ENCODE measurements at places on chromosomes 7 and 10.

DNA sequence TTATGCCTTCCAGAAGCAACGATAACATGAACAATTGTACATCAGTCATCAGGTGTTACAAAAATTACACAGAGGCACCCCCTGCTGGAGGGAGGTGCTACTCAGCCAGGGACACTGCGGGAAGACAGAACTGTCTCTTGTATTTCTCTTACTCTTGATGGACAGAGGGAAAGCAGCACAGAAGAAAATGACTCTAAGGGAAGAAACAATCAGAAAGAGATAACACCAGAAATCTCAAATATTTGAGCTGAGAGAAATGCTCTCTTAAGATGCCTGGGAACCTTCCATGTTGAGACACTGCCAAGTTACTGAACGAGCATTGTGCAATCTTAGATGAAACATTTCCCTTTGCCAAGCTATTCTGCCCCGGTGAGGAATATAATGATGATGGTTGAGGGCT is 227.6 kb upstream of the NPSR1 start:
- peak; percentile 23 for DNase-seq

- peak; percentile 82 for DNase-seq
Measured at GRCh38 chr10:130110246-130111112, at the start of gene C10orf143. C10orf143 (minus strand) TSS chr10:130110830; CDS start chr10:130110772, 58 bp downstream.

GRCh38 chr10:33381451-33382215 is 47.2 kb upstream of the NRP1 start:
- DNase-seq: no peak

- DNase-seq: no peak
Measured at GRCh38 chr7:47992446-47992845, 13.0 kb upstream of the HUS1 start.

- DNase-seq: no peak
Measured at GRCh38 chr10:131728286-131729228, 172.3 kb upstream of the PPP2R2D start.

DNA sequence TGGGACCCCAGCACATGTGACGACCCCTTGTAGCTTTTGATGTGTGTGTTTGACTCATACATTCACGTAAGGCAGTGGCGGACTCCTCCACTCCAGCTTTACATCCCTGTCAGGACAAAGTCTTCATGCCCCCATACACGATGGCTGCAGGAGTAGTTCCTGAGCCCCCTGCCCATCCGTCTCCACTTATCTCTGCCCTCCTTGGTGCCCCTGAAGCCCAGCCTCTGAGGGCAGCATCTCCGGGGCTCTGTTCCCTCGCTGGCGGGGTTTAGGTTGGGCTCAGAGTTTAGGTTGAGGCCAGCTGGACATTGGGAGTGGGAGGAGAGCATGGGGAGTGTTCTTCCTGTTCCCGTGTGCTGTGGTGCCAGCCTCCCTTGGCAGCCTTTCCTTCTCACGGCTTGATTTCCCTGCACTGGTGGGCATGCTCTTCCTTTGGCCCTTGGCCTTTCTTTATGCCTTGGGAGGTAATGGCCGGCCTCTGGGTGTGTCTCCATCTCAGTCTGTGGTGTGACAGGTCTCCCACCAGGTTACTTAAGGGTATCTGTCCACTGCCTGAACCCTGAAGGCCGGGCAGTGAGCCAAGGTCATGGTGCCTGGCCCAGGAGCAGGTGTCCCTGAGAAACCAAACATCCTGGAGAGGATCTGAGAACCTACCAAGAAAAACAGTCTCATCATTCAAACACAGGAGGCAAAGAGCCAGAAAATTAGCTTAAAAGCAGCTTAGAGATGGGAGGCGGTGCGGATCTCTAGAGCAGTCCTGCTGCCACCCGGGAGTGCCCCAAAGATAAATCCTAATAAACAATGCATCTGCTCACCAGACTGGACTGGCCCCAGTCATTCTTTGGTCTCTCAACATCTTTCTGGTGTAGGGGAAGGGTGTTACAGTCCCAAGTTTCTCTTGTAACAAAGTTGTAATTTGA is 85.5 kb downstream of the GLRX3 start:
- DNase-seq: no peak

DNA sequence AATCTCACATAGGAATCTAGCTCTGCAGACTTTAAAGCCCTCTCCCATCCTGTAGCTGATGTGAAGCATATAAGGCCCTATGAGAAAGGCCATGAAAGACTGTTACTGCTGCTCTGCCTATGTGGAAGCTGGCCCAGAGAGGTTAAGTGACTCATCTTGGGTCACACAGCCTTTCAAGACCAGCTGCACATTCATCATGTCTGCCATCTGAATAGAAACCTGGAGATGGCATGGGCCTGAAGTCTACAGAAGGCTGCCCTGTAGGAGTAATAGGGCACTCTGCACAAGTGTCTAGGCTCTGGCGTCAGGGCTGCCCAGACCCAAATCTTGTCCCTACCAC is 59.4 kb upstream of the COL13A1 start:
- DNase-seq: no peak

- no peak for DNase-seq
Measured at GRCh38 chr10:82643601-82644000, 768.6 kb downstream of the NRG3 start.

GRCh38 chr7:22730921-22731654 is 4.1 kb downstream of the IL6 start:
- DNase-seq: peak; percentile 80

GRCh38 chr7:140322759-140323158 is 75.6 kb downstream of the SLC37A3 start:
- no peak for DNase-seq

DNA sequence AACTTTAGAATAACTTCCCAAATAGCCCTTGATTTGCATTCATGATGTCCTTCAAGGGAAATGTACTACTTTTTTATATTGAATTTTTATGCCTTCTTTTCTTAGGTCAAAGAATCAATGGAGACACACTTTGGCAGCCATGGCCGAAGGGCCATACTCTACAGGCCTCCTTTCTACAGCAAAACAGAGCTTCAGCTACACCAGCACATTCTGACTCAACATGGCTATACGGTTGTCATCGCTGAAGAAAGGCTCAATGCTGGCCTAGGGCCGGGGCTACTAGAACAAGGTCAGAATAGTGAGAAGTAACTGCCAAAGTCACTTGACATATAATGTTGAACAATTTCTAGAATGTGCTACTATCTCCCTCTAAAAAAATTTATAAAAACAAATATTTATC is 27.0 kb downstream of the CPED1 start:
- no peak for DNase-seq

GRCh38 chr10:49560526-49560925 is 21.6 kb upstream of the ERCC6 start:
- no peak for DNase-seq

DNA sequence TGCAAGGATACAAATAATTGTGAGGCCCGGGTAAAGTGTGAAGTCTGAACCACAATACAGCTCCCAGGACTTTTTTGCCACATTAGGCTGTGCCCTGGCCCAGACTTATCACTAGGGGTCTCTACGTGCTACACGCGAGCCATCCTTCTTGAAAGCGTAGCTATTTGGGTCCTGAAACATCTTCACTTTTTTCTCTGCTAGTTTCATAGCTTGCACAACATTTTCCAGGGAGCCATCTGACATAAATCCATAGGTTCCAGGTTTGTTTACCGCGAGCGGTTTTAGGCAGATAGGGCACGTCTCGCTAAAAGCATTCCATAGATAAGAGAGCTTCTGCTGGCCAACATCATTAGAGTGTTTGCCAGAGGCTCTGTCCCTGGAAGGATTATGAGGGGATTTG is 226.5 kb downstream of the RPS24 start:
- no peak for DNase-seq

- DNase-seq: no peak
Measured at GRCh38 chr7:25399000-25399750, 170.9 kb upstream of the NPVF start.

DNA sequence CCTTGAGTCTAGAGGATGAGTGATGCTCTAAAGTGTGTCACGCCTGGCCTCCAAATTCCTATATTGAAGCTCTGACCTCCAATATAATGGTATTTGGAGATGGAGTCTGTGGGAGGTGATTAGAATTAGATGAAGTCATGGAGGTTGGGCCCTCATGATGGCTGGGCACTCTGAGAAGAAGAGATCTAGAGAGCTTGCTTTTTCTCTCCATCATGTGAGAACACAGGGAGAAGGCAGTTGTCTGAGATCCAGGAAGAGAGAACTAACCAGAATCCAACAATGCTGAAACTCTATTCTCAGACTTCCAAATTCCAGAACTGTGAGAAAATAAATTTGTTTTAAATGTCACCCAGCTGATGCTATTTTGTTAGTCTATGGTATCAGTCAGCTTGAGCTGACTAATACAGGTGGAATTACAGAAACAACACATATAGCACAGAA is 15.1 kb downstream of the RNF216 start:
- no peak for DNase-seq

DNA sequence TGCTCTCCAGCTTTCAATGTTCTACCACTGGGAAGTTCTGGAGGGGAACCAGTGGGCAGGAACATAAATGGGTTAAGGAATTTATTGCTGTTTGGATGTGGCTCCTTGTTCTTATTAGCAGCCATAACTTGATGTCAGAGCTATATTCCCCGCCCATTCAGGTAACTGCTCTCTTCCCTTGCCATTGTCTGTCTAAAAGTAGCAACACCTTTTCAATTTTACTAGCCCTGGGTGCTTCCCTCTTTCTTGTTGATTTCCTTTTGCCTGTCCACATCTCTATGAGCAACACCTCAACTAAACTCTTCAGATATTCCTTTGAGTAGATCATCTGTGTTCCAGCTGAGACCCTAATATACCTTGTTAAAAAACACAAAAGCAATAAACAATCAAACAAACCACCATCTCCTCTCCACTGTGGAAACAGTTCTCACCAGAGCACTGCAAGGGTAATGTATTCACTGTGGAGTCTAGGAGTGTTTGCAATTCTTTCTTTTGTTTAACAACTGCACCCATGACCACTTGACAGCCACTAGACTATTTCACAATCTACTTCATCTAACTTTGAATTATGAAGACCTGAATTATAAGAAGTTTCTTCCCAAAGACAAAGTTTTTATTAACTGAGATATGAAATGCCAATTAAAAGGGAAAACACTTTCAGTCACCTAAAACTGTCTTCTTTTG is 436.7 kb downstream of the IPMK start:
- DNase-seq: no peak

DNA sequence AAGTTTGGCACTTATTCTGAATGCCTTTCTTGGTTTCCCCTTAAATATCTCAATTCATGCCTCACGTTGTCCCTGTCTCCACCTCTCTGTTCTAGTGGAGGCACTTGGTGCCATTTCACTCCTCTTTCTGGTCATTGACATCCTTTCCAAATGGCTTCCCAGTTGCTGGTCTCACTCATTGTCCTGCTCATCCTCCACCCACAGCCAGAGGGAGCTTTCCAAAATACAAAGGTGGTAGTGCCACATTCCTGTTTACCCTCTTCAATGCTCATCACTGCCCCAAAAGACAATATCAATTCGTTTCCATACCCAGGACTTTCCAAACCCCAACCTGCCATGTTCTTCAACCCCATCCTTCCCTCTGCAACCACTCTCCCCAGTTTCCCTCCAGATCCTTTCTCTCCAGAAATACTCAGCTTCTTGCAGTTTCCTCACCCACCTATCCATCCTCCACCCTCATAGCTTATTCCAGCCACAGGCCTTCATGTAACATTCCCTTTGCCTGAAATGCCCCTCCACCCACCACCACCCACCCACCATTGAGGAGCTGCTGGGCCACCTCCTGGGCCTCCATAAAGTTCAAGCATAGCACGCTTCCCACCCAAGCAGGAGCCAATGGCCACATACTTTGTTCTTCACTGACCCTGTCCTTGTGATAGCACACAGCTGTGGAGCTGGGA is 63.1 kb upstream of the ADRB1 start:
- DNase-seq: no peak

DNA sequence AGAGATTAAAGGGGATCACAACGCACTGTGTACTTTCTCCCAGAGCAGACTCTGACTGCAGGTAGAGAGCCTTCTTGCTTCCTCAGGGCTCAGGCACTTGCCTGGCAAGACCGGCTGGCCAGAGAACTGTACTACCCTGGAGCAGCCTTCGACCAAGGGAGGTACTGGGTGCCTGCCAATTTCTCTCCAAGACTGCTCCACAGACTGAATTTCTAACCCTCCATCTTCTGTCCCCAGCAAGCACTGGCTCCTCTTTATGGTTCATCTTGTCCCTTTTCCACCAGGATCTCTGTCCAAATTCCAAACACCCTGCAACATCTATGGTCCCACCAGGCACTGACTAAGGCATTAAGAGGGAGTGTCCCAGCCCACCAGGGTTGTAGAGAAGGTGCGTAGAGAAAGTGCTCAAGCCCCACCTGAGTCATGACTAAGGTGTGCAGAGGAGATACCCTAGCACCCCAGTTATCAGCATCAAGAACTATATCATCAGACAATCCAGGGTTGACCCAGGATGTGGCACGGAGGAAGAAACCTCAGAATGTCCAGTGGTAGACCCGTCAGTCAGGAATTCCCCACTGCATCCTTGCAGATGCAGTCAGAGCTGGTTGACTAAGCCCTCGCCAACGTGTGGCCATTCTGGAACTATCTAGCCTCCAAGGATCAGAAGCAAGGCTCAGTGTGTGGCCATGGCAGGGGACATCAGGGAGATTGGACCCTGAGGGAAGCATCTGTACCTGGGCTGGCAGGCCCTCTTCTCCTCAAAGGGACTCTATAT is 60.9 kb upstream of the CAMK2B start:
- no peak for DNase-seq

DNA sequence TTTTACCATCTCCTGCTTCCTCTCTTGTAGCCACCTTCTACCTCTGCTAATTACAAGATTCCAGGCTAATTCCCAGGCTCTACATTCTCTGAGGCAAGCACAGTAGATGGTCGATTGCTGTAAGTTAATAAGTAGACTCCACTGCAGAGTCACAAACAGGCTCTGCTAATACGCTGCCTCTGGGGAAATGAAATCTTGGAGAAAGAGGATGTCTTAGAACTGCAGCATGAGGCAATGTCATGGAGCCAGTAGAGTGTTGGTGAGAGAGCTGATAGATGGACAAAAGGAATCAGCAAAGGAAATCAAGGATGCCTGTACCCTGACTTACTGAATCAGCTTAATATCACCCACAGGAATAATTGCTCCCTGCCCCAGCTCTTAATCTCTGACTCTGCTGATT is 1260.3 kb downstream of the XPNPEP1 start:
- DNase-seq: no peak

- DNase-seq: no peak
Measured at GRCh38 chr10:61847640-61848039, 53.9 kb upstream of the ARID5B start.

DNA sequence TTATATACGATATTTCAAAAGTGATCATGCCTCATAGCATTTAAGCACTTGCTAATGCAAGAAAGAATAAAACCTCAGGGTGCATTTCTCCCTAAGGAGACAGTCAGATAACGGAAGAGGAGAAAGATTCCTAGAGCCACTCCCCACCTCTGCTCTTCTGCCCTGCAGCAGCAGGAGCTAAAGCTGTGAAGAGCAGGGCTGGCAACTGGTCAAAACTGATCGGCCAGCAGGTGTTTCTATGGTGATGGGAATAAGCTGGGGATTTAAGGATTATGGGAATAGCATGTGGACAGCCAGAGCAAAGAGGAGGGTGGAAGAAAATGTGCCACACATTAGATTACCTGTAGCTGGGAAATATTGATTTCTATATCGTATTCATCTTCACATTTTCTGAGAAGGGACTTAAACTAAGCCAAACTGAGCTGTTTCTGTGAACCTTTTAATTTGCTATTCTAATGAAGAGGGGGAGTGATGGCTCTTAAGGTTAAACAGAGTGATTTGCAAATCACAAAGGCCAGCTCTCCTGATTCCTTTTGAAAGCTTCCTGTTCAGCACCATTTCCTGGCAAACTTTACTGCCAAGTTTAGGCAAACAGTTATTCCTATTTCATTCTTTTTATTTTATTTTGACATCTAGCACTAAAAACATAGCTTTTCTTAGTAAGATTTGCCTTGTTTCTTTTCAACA is 268.9 kb upstream of the PFKP start:
- DNase-seq: no peak

Measured in HTR-8/SVneo (cell line).